ENCODE measurements at places on chromosomes 4 and X.

GRCh38 chr4:7253837-7254236 is 61.5 kb downstream of the SORCS2 start:
- no peak for DNase-seq

GRCh38 chrX:150182161-150182560 is 181.0 kb upstream of the MAMLD1 start:
- no peak for DNase-seq

DNA sequence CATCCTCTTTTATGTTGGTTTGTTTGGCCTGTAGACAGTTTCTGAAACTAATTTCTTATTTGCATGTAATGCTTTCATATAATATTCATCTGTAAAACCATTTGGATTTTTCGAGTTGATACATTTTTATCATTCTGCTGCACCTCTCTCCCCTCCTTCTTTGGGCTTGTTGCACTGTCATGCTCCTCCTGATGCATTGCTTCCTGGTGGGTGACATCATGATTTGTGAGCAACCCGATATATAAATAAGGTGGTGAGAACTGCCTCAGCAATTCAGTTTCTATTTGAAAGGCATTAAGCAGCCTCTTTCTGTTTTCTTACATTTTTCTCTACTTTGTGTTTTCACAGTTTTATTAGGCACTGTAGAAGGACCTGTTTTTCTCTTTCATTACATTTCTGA is 515.7 kb downstream of the RPA4 start:
- no peak for DNase-seq

GRCh38 chr4:146053891-146054290 is 115.3 kb upstream of the ZNF827 start:
- no peak for DNase-seq

- DNase-seq: no peak
These were observed 140.5 kb downstream of the KLHL8 start for GRCh38 chr4:87079967-87080366.

DNA sequence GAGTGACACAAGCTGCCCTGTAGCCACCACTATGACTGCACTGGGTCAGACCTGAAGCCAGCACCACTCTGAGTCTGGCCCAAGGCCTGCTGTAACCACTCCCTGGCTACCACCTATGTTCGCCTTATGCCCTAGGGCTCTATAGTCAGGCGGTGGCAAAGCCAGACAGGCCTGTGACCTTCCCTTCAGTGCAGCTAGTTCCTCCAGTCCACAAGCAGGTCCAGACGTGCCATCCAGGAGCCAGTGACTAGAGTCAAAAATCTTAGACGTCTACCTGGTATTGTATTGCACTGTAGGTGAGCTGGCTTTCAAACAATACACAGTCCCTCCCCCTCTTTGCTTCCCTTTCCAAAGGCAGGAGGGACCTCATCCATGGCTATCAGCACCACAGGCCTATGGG is 54.0 kb upstream of the RNF128 start:
- DNase-seq: no peak

GRCh38 chr4:102757681-102758080 is 3.1 kb downstream of the MANBA start:
- DNase-seq: no peak

DNA sequence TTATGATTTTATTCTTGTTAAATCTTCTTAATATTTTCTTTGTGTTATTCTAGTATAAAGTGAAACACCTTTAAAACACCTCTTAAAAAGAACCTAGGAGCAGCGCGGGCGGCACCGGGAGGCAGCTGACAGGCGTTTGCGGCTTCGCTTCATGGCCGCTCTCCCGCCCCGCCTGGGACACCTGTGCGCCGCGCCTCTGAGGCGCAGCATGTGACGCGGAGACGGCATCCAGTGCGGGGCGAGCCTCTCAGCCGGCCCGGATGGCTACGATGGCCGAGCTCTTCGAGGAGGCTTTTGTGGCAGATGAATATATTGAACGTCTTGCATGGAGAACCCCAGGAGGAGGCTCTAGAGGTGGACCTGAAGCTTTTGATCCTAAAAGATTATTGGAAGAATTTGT is 1592.7 kb downstream of the TECRL start:
- DNase-seq: no peak

DNA sequence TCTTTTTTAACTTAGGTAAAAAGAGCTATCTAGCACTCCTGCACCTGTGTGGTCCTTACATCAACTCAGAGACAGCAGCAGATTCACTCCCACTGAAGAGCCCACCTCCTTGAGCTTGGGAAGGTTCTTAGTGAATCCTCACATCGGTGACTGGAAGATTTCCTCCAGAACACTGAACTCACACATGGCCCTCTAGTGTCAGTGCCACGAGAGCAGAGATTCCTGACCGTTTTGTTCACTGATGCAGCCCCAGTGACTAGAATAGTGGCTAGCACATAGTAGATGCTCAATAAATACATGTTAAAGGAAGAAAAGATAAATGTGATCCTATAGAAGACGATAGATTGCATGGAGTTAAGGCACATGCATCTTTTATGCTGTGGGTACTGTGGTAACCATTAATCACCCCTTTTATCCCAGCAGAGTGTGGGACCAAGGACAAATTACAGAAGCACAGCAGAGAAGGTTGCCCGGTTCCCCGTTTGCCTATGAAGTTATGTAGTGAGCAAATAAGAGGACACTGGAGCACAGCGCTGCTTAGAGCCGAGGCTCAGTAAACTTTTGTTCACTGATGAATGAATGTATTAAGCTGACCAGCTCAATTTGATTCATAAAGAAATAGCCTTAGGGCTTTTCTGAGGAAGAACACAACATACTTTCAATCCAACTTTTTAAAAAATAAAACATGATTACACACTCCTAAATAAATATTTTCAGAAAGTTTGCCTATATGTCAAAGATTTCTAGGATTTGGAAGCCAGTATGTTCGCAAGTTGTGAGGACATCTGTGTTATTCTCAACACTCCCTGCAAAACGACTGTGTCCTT is 8.7 kb downstream of the GASK1B start:
- DNase-seq: no peak

GRCh38 chrX:112696481-112696880 is 16.7 kb upstream of the LHFPL1 start:
- DNase-seq: no peak

DNA sequence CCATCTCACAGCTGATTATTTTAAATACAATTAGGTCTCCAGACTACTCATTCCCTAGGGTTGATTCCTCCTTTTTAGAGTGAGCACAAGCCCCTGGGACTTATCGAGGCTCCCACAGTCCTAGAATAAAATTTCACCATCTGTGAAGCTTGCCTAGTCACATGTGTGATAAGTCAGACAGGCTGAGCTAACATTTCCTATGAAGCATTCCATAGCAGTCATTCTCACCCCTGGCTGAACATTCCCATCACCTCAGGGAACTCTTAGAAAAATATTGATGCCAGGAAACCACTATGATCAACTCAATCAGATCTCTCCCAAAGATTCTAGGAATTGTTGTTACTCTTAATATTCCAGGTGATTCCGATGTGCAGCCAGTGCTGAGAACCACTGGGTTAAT is 37.7 kb downstream of the ARHGEF9 start:
- no peak for DNase-seq

GRCh38 chr4:149961876-149962597 is 116.2 kb upstream of the DCLK2 start:
- no peak for DNase-seq

- no peak for DNase-seq
These were observed 127.5 kb upstream of the BMP3 start for GRCh38 chr4:80903020-80903419.

DNA sequence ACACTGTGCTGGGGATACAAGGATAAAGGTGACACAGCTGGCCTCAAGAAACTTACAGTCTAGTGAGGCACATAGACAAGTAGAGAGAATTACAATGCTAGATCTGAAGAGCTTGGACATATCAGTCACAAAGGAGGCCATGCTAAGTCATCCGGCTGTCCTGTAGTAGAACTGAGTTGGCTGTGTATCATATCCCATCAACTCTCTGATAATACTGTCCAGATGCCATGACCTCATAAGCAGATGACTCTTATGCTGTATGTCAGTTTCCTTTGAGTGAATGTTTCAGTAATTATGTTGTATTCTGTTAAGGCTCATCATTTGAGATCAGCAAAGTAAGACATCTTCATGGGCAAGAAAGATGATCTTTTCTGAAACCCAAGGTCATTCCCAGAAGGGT is 442.9 kb downstream of the MID1IP1 start:
- no peak for DNase-seq

GRCh38 chrX:130771230-130771629 is 131.8 kb downstream of the ENOX2 start:
- DNase-seq: peak; percentile 7

DNA sequence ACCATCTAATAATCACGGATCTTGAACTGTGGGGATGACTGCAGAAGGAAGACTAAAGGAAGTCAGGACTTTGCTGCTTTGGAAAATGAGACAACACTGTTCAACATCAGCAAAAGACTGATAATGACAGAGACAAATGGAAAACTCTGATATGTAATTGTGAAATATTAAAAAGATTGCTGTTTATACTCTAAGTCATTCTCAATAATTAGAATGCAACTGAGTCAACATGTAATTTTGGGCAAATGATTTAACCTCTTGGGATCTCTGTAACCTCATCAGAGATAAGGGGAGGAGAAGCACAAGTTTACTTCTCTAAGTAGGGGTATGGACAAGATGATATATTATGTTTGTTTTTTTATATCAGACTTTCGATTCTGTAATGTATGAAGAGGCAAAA is 121.9 kb downstream of the GASK1B start:
- no peak for DNase-seq

- no peak for DNase-seq
These were observed 61.3 kb upstream of the NFKB1 start for GRCh38 chr4:102439812-102440211.

- DNase-seq: no peak
These were observed 555.0 kb downstream of the ANKRD50 start for GRCh38 chr4:124157396-124158083.

DNA sequence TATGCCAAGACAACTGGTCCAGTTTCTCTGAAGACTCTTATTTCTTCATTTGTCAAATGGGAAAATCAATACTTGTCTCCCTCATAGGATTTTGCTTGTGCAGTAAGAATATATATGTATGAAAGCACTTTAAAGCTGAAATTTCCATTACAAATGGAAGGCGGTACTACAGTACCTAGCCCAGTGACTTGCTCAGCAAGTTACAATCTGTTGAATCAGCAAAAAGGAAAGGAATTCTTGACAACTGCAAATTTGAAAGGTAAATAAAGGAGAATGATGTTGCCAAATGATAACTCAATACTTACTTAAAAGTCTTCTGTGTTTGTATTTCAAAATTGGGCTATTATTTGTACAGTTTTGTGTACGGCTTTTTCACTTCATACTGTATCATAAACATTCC is 71.1 kb downstream of the PKD2 start:
- DNase-seq: no peak

- DNase-seq: no peak
These were observed 52.7 kb downstream of the STARD8 start for GRCh38 chrX:68699960-68700746.

DNA sequence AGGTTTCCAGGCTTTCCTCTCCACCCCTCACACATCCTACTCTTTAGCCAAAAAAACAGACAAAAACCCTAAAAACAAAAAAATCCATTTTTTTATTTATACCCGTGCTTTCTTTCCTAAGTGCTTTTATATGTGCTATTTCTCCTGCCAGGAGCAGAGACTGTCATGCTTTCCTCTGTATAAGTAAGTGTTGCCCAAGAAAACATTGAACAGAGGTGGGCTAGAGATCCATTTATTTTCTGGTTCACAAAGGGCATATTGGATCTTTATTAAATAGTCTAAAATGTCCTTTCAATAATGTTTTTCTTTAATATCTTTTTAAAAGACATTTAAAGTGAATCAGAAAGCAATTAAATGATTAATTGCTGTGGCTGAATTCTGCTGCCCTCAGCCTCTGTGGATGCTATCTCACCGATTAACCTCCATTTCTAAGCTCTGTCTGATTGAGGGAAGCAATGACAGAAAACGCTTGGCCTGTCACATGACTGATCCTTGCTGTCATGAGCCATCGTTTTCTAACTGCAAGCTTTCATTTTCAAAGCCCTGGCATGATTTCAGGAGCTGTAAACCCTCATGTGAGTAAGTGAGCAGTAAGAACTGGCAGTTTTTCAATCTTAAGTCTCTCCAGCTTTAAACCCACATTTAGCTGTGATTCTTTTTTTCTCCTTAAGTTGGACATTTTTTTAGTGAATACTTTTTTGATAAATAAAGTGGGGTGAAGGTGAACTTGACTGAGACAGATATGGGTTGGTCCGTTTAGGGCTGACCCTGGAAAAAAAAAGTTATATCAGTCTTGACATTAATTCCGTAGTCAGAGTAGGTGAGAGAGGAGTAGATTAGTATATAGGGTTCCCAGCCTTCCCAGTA is 180.7 kb upstream of the PGRMC2 start:
- DNase-seq: peak; percentile 16

- DNase-seq: no peak
These were observed 17.7 kb downstream of the FOXR2 start for GRCh38 chrX:55640854-55641253.

GRCh38 chr4:125666635-125667034 is 351.9 kb downstream of the FAT4 start:
- DNase-seq: no peak

DNA sequence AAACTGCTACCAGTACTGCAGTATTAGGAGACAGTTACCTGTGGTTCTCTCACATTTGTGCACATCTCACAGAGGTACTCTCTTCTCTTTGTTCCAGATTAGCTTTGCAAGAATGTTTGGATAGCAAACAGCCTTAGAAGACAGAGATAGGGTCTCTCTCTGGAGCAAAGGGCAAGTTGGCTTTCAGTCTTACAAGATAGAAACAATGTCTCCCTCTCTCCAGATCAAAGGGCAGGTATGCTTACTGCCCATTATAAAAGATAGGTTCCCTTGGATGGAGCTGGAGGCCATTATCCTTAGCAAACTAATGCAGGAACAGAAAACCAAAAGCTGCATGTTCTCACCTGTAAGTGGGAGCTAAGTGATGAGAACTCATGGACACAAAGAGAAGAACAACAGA is 50.2 kb upstream of the KIT start:
- no peak for DNase-seq

GRCh38 chr4:170229006-170229405 is 139.2 kb upstream of the AADAT start:
- DNase-seq: no peak

GRCh38 chr4:123299212-123299691 is 97.3 kb upstream of the SPRY1 start:
- no peak for DNase-seq

DNA sequence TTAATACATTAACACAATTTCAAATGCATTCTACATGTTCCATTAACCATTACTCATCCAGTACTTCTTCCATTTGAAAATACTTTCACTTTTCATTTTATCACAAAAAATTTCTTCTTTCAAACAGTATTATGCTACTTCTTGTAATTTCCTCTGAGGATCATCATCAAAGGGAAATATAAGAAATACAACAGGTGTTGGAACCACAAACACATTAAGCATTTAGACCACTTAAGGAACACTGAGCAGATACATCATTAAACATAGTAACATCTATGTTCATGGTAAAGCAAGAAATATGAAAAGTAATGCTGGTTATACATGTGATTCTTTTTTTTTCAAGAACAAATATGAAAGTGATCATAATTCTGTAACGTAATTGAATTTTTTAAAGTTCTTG is 2207.0 kb downstream of the ARAP2 start:
- DNase-seq: no peak

Measured in DMS79 (cell line).